Osteocyte (in vitro differentiated cells): ENCODE measurements at places on chromosomes 5 and 9.

- DNase-seq: no peak
Measured at GRCh38 chr5:107687404-107687803, 16.7 kb upstream of the EFNA5 start.

GRCh38 chr5:53445569-53445968 lies 34.9 kb upstream of the FST start:
- DNase-seq: no peak

DNA sequence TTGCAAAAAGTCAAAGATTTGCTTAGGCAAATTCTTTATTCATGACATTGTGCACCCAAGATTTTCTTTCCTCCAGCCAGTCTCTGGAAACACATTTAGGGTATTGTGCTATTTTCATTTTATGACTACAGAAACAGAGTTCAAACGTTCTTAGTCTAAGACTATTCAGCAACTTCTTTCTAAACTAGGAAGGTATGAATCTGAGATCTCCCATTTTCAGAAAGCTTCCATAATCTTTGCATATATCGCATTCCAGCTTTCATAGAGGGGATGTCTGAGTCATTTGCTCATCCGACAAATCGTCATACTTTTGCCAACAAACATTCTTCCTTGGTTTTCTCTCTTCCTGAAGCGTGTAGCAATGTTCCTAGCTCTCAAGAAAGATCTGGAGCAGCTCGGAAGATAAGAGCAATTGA lies 1.6 kb upstream of the PAPPA start:
- DNase-seq: no peak

GRCh38 chr5:134069553-134069952 lies 44.9 kb upstream of the TCF7 start:
- DNase-seq: no peak

GRCh38 chr9:117612317-117612716 lies 91.9 kb upstream of the TLR4 start:
- DNase-seq: no peak

DNA sequence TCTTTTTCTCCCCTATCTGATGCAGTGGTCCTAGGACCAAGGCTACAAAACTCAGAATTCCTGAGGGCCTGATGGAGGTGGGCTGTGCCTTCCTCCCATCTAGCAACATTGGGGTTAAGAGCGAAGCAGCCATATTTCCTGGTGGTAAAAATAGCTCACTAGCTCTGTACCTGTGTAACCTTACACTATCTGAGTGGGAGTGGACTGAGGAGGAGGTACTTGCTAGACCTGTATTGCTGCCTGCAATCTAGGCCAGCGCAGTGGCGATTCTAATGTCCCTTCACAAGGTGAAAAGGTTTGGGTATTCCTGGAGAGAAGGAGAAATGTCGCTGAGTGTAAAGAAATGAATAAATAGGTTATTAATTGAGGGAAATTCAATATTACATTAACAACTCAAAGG lies 80.2 kb upstream of the LIFR start:
- no peak for DNase-seq
